Activated naive CD8-positive, alpha-beta T cell treated with anti-CD3 and anti-CD28 coated beads, Interleukin-2, amount 50 U/mL, for 16 hours (primary cell): ENCODE measurements at places on chromosomes 12 and 14.

DNA sequence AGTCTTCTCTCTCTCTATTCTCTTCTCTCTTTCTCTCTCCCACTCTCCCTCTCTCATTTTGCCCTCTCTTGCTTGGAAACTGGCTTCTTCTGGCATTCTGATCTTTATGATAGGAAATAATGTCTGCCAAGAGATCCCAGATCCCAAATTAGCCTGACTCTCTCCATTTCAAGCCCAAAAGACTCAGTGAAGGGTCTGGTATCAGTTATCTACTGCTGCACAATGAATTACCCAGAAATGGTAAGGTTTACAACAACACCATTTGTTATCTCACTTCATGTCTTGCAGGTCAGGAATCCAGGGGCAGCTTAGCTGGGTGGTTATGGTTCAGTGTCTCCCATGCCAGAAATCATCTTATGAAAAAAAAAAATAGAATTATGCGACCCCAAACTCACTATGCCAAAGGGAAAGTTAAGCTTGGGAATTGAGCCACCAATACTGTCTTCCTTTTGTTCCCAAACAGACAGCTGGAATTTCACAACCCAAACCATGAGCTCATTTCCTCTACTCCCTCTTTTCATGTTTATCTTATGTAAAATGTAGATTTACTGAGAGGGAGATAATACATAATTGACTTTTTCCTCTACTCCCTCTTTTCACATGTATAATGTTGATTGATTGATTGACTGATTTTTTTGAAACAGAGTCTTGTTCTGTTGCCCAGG is 67.8 kb upstream of the FICD start:
- no peak for DNase-seq

DNA sequence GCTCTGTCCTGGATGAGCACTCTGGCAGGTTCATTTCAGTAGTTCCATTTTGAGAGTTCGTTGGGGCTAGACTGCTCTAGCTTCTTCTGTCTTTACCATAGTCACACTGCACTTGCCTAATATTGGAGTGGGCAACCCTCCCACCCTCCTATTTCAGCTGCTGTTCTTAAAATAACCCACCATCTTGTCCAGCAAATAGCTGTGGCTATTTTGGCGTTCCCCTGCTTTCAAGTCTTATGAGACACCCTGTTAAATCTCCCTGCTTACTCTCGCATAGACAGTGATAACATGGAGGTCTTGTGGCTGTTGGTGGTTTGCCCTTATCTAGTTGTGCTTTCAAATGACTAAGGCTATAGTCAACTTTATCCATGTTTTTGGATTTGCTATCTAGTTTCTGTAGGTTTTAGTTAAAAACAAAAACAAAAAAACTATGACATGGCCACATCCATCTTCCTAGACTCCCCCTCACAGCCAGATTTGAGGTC is 65.5 kb downstream of the LRP6 start:
- no peak for DNase-seq

DNA sequence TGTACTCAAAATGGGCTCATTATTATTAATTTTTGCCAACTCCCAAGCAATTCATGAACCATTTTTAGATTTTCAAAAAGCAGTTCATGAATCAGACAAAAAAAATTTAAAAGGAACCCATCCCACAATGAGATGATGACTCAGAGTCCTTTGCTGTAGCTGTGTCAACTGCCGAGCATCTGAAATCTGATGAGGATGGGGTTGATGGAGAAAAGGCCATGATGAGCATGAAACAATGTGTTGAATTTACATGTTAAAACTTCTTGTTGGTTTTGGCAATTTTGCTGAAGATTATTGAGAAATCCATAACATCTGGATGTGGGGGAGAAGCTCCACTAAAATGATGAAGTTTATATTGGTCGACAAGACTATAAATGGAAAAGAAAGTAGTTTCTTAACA is 378.0 kb downstream of the FOXG1 start:
- DNase-seq, result no peak

GRCh38 chr14:89801136-89801535 is 153.4 kb downstream of the EFCAB11 start:
- DNase-seq, result no peak

- DNase-seq, result no peak
Measured at GRCh38 chr14:93510056-93510455, 79.3 kb downstream of the UNC79 start.

- no peak for DNase-seq
Measured at GRCh38 chr14:62081012-62081612, 318.9 kb downstream of the SNAPC1 start.

DNA sequence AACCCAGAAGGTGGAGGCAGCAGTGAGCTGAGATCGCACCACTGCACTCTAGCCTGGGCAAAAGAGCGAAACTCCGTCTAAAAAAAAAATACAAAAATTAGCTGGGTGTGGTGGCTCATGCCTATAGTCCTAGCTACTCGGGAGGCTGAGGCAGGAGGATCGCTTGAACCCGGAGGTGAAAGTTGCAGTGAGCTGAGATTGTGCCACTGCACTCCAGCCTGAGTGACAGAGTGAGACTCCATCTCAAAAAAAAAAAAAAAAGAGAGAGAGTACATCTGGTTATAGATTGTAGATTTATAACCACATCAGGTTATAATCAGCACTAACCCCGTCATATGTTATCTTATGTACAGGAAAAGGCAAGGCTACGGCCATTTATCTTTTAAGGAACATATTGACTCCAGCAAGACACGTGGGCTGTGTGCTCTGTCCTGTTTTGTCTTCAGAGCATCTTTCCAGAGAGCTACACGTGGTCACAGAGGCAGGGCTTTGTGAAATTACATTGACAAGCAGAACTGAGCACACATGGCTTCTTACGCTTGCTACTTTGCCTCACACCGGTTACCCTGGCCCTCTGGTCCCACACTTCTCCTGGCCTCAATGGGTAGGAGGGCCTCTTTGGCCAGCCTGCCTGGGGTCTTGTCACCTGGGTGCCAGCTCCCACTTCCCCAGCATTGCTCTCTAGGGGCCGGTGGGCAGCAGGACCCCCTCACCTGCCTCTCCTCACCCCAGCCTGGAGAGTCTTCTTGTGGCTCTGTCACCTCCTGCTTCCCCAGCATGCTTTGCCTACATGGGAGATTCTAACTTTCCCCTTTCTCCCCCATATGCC is 6.8 kb upstream of the DYNC1H1 start:
- DNase-seq, result no peak

DNA sequence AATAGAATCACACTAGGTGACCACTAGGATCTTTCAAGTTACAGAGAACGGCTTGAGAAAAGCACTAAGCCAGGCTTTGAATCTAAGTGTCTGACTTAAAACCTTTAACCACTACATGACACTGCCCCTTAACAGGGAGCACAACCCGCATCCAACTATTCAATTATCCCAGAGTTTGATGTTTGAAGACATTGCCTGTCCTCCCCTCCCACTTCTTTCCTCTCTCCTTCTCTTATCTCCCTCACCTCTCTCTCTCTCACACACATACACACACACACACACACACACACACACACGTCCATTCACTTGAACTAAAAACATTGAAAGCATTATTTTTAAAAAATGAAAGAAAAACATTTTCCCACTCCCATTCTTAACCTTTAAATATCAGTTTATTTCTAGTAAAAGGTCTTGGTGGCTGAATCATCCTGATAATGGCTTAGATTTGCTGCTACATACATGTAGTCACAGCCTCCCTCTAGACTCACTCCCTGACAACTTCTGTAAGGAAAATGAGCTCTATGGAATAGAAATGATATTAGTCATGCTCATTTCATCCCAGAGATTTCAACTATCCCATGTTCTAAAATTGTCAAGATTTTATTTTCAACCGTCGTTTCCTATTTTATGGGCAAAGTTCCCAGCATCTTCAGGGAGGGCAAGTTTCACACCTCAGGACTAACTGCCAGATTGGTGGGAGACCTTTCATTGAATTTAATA is 53.5 kb upstream of the RAP1B start:
- no peak for DNase-seq

DNA sequence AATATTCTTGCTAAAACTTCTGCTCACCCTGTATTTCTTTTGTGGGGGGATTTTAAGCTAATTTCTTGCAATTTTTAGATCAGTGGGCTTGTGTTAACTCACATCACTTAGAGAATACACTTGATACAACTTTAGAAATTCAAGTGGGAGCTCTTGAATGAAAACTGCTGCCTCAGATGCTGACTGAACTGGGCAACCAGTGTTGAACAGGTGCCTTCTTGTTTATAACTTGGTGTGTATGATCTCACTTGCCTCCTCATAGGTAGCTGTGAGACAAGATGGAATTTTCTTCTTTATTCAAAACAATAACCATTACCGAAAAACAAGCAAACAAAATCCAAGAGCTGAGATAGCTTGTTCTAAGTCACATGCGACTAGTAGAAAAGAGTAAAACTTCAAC is 63.5 kb downstream of the FGD4 start:
- no peak for DNase-seq

GRCh38 chr14:64053694-64054669 is 201.2 kb downstream of the SYNE2 start:
- no peak for DNase-seq

GRCh38 chr14:72377016-72377415 is 444.8 kb downstream of the RGS6 start:
- no peak for DNase-seq

- no peak for DNase-seq
Measured at GRCh38 chr14:20477211-20477876, 8.1 kb downstream of the PNP start.

DNA sequence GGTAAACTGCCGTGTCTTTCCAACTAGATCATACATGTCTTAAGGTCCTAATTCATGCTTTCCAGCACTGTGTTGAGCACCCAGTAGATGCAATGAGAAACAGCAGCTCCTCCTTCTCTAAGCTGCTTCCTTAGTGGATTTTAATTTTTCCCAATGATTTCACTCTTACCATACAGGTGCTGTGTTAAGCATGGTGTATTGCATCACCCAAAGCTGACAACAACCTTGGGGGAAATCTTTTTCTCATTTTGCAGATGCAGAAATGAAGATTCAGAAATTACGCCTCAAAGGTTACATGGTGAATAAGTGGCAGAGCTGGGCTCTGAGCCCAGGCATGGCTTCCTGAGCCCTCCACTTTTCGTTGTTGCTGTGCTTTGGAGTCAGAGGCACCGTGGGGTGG is 75.6 kb downstream of the NEDD1 start:
- DNase-seq, result no peak

GRCh38 chr12:14024591-14024990 is 43.2 kb upstream of the GRIN2B start:
- DNase-seq, result no peak

- DNase-seq, result no peak
Measured at GRCh38 chr12:53538209-53538689, 31.0 kb upstream of the NPFF start.

- DNase-seq, result no peak
Measured at GRCh38 chr12:52561880-52562449, 9.0 kb upstream of the KRT71 start.

DNA sequence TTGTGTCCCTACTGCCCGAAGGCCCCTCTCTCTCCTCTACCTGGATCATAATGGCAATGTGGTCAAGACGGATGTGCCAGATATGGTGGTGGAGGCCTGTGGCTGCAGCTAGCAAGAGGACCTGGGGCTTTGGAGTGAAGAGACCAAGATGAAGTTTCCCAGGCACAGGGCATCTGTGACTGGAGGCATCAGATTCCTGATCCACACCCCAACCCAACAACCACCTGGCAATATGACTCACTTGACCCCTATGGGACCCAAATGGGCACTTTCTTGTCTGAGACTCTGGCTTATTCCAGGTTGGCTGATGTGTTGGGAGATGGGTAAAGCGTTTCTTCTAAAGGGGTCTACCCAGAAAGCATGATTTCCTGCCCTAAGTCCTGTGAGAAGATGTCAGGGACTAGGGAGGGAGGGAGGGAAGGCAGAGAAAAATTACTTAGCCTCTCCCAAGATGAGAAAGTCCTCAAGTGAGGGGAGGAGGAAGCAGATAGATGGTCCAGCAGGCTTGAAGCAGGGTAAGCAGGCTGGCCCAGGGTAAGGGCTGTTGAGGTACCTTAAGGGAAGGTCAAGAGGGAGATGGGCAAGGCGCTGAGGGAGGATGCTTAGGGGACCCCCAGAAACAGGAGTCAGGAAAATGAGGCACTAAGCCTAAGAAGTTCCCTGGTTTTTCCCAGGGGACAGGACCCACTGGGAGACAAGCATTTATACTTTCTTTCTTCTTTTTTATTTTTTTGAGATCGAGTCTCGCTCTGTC is 1.8 kb downstream of the INHBE start:
- DNase-seq, result no peak

- DNase-seq, result no peak
Measured at GRCh38 chr12:109715310-109716091, 1.9 kb downstream of the FAM222A start.

GRCh38 chr12:29050503-29050902 is 98.6 kb upstream of the FAR2 start:
- DNase-seq, result no peak
